ENCODE measurements at places on chromosomes 6 and 20. TPM values are rescaled to one million over a fixed set of nuclear protein-coding genes. Genes with fewer than 3 reads are reported as not detected.

The GNRH2 gene
- total RNA-seq = not detected

- DNase-seq = peak; percentile 44
Observed at GRCh38 chr20:38935285-38935684, 9.1 kb downstream of the FAM83D start.

GRCh38 chr6:45132059-45132458, 196.1 kb upstream of the RUNX2 start:
- DNase-seq = no peak

The RPS6KA2 gene
- total RNA-seq = 0.78 TPM

The PHF3 gene
- total RNA-seq = 12.6 TPM

GRCh38 chr6:37122861-37123260, 47.1 kb upstream of the PIM1 start:
- DNase-seq = no peak

GRCh38 chr6:100426241-100426640, 38.5 kb downstream of the SIM1 start:
- DNase-seq = peak; percentile 67

GRCh38 chr20:47327711-47328110, 28.8 kb downstream of the ZMYND8 start:
- no peak for DNase-seq

DNA sequence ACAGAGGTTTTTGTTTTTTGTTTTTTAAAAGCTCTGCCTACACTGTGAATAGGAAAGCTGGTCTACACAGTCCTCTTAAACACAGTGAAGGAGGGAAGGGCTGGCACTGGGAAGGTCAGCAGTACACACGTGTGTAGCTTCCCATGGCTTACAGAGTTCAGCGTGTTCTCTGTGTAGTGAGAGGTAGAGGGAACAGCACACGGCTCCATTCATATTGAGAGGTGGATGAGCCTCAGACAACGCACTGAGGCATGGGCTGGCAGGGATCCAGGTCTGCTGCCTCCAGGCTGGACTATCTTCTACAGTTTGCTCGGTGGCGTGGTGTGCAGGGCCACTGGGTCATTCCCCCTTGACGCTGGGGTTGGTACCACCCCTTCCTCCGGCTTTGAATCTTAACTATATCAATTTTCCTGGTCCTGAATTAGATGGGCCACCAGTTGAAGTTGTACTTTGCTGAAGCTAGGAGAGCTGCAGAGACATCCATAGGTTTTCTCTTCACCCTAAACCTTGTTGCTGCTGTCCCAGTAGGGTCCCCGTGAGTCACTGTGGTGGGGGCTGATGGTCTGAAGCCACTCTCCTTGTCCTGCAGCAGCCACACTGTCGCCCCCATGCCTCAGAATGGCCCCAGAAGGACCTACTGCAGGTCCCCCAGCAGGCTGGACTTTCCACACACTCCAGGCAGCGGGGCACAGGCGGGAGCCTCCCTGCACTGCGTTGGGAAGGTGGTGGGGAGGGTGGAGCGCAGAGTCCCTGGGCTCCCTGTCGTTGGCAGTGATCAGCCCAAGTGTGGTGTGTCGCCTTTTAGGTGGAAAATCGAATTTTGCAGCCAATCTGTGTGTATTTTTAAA, 2.0 kb downstream of the ARFGAP1 start:
- DNase-seq = no peak

The EPHA7 gene
- not detected for total RNA-seq

The NRN1 gene
- total RNA-seq = not detected

The MYCT1 gene
- total RNA-seq = not detected
